ENCODE measurements at places on chromosomes 3 and 15. TPM values are rescaled to one million over a fixed set of nuclear protein-coding genes. Genes with fewer than 3 reads are reported as not detected.

Gene PBRM1
- 42.2 TPM for total RNA-seq

Gene STRIT1
- not detected for total RNA-seq

Gene ALS2CL
- 0.17 TPM for total RNA-seq

Gene SIAH2
- total RNA-seq = 30.9 TPM

Gene CYP11A1
- 0.84 TPM for total RNA-seq

Gene KIF7
- total RNA-seq = 7.6 TPM

Gene PPM1L
- total RNA-seq = 0.45 TPM

All from bronchus fibroblast of lung (primary cell).